IPS DF 19.7 (cell line): ENCODE measurements at places on chromosomes 1 and 21.

DNA sequence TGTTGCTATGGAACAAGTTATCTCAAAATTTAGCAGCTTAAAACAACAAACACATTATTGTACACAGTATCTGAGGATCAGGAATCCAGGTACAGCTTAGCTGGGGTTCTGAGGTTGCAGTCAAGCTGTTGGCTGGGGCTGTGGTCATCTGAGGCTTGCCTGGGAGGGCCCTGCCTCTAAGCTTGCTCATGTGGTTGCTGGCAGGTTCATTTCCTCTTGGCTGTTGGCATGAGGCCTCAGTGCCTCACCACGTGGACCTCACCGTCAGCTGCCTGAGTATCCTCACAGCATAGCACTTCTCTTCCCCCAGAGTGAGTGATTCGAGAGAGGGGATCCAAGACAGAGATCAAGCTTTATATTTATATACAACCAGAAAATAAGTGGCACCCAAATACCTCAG, 18.6 kb downstream of the NTPCR start:
- DNase-seq, result no peak

DNA sequence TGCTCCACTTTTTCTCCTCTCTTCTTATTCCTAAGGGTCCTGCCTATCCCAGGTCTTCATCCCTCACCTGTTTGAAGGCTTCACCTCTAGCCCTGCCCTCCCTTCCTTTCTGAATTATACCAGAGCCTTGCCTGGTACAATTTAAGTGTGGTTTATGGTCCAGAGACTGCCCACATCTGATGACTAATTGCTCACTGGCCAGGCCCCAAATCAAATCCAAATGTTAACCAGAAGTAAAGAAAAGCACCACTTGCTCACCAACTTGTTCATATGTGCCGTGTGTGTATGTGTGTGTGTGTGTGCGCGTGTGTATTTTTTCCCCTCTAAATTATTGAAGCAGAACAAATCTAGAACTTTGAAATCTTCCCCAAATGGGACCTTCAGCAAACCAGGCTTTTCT, 26.4 kb downstream of the MYOM3 start:
- DNase-seq, result no peak

GRCh38 chr21:32777269-32777668, 5.7 kb upstream of the PAXBP1 start:
- DNase-seq, result no peak

GRCh38 chr21:43811262-43812105, 22.1 kb downstream of the RRP1 start:
- DNase-seq, result no peak
